ENCODE measurements at places on chromosomes 12 and 14. TPM values are rescaled to one million over a fixed set of nuclear protein-coding genes. Genes with fewer than 3 reads are reported as not detected.
A peak's percentile ranks its signal among the peaks of the same experiment; 100 is the strongest.

- H3K4me1 ChIP-seq: peaks cover 17% of the 10 kb centered on the region
- peak overlapping the region; percentile 77 for H3K4me3 ChIP-seq
- no peaks in the 10 kb centered on the region for H3K36me3 ChIP-seq
- H3K27ac ChIP-seq: no peak overlapping the region
These were observed 2.1 kb downstream of the PLXNC1 start for GRCh38 chr12:94150240-94151121.

GRCh38 chr12:4451694-4452093, 6.1 kb upstream of the FGF6 start:
- H3K4me1 ChIP-seq: peaks cover 14% of the 10 kb centered on the region
- peaks cover 14% of the 10 kb centered on the region for H3K27me3 ChIP-seq
- DNase-seq: no peak

DNA sequence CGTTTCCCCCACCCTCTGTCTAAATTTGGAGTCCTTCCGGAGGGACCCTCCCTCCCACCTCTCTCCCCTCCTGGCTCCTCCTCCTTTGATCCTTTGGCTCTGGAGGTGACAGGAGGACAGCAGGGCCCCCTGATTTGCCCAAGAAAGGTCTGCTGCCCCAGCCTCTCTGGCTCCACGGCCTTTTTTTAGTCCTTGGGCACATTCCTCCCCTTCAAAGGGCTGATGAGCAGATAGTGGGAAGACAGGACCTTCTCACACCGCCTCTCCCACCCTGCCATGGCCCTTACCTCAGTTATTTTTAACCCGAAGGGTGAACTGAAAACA, 196 bp upstream of the MYH6 start:
- no peak overlapping the region for H3K27ac ChIP-seq
- H3K27me3 ChIP-seq: peaks cover 3% of the 10 kb centered on the region
- no peaks in the 10 kb centered on the region for H3K4me1 ChIP-seq
- no peak for DNase-seq
- no peaks in the 10 kb centered on the region for H3K36me3 ChIP-seq

The KRT5 gene
- not detected for total RNA-seq

The NFATC4 gene
- 0.11 TPM for total RNA-seq

DNA sequence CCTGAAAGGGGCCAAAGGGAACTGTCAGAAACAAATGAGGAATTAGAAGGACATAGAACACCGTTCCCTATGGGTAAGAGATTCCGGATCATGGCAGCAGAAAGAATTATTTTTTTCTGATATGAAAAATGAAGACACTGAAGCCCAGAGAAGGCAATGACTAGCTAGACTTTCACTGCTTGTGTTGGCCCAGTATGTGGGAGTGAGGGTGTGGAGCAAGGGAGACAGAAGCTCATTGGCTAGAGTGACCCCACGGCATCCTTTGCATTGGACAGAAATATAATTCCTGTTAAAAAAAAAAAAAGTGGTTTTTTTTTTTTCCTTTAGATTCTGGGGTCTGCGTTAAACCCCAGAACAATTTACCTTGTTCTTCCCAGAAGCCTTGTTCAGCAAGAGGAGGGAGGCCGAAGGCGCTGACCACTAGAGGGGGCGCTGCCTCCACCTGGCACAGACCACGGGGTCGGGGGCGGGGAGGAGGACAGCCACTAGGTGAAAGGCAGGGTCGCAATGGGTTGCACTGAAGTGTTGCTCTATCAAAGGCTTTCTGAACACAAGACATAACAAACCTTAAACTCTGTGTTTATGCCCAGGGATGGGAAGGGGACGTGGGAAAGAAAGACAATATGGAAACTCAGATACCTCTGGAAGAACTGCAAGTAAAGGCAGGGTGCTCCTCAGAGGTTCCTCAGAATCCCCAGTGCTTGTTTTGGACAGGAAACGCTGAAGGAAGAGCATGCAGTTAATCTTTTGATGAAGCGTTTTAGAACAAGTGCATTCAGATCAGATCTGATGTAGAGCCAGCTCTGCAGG, 156.8 kb downstream of the KCNA5 start:
- DNase-seq: peak; percentile 72
- H3K27me3 ChIP-seq: peaks cover 17% of the 10 kb centered on the region
- H3K27ac ChIP-seq: no peak overlapping the region
- no peak overlapping the region for H3K4me3 ChIP-seq
- H3K36me3 ChIP-seq: no peaks in the 10 kb centered on the region

The LMO3 gene
- total RNA-seq: not detected

DNA sequence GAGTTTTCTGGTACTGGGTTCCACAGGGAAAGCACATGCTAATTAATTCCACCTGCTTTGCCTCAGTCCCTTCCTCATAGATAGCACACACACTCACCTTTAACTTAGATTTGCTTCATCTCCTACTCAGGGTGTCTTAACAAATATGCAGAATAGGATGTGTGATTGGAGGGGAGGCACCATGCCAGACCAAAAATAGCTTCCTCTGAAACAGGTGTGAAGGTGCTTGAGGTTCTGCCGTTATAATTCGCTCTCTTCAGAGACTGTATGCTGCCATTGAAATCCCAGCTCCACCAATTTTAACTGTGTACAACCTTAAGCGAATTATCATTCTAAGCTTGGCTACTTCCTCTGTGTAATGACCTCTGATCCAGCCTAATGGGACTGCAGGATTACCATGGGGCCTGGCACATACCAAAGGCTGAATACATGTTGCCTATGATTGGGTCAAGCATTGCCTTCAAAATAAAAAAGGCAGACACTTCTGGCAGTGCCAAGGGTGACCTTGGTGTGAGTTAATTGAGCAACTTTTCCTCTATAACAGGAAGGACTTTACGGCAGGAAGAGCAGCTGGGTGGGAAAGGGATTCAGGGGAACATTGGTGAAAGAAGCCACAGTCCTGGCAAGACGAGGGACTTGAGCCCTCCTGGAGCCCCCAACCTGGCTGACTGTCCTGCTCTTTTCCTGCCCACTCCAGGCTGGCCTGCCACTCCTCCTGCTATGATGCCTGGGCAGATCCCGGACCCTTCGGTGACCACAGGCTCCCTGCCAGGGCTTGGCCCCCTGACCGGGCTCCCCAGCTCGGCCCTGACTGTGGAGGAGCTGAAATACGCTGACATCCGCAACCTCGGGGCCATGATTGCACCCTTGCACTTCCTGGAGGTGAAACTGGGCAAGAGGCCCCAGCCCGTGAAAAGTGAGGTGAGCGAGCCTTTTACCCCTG, 9.7 kb downstream of the JDP2 start:
- no peaks in the 10 kb centered on the region for H3K36me3 ChIP-seq
- H3K27ac ChIP-seq: no peak overlapping the region
- peaks cover 9% of the 10 kb centered on the region for H3K4me1 ChIP-seq
- no peak overlapping the region for H3K4me3 ChIP-seq
- no peak for DNase-seq

DNA sequence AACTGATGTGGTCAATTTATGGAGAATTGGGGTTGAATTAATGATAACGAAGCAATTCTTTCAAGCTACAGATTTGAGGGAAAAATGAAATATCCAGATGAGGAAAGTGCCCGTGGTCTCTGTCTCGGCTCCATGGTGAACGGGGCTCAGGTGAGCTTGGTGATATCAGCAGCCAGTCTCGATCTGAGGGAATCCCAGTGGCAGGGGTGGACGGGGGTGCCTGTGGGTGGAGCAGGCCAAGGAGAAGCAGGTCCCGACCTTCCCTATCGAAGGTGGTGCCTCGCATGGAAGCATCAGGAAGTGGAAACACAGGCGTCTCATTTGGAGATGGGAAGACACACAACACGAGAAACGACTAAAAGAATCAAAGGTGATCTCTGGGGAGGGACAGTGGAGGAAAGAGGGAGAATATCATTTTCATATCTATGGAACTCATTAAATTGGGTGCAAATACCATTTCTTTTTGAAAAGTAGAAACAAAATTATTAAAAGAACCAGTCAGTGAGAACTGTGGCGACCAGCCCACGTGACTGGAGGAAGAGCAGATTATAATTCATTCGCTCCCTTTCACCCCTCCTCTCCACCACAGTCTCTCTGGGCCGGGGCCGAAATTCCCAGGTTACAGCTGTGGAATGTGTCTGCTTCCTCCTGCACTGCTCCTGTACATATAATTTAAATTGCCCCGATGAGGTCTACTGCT, 354.3 kb upstream of the SFSWAP start:
- no peak overlapping the region for H3K4me3 ChIP-seq
- H3K36me3 ChIP-seq: no peaks in the 10 kb centered on the region
- DNase-seq: no peak
- no peaks in the 10 kb centered on the region for H3K4me1 ChIP-seq

GRCh38 chr14:91254461-91254860, 10.0 kb upstream of the GPR68 start:
- peak overlapping the region; percentile 38 for H3K4me3 ChIP-seq
- H3K27ac ChIP-seq: peak overlapping the region; percentile 76
- H3K27me3 ChIP-seq: no peaks in the 10 kb centered on the region
- no peak for DNase-seq
- H3K4me1 ChIP-seq: peaks cover 67% of the 10 kb centered on the region

- peaks cover 17% of the 10 kb centered on the region for H3K4me1 ChIP-seq
- H3K36me3 ChIP-seq: no peaks in the 10 kb centered on the region
- H3K4me3 ChIP-seq: no peak overlapping the region
- no peak overlapping the region for H3K27ac ChIP-seq
- peaks cover 4% of the 10 kb centered on the region for H3K27me3 ChIP-seq
These were observed 143.6 kb upstream of the CRY1 start for GRCh38 chr12:107236824-107237511.

The AQP6 gene
- total RNA-seq: not detected

GRCh38 chr12:109016978-109017377, 3.9 kb downstream of the SVOP start:
- no peak for DNase-seq
- no peak overlapping the region for H3K4me3 ChIP-seq
- H3K36me3 ChIP-seq: no peaks in the 10 kb centered on the region
- H3K27ac ChIP-seq: no peak overlapping the region

DNA sequence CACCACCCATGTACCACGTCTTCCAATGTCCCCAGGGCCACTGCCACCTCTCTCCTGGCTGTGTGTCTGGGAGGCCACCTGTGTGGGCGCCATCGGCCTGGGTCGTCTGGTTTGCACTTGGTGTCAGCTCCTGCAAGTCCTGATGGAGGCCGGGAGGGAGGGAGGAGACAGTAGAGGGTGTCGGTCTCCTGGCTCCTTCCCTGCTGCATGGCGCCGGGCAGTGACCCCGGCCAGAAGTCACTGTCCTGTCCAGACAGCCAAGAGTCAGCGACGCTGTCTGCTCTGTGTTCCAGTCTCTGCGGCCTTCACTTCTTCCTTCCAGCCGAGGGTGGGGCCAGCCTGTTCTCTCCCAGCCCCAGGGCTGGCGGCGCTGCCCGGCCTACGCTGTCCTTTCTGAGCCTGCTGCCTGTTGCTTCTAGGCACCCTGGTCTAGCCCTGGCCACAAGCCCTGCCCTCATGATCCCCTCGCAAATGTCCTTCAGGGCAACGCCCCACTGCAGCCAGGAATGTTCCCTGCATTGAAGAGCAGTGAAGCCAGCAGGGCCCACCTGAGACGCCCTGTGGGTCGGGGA, 13.0 kb upstream of the LBHD2 start:
- no peak overlapping the region for H3K4me3 ChIP-seq
- H3K27ac ChIP-seq: no peak overlapping the region
- H3K4me1 ChIP-seq: no peaks in the 10 kb centered on the region
- DNase-seq: no peak
- H3K36me3 ChIP-seq: no peaks in the 10 kb centered on the region

- no peaks in the 10 kb centered on the region for H3K27me3 ChIP-seq
- no peak overlapping the region for H3K27ac ChIP-seq
- H3K4me3 ChIP-seq: no peak overlapping the region
- H3K4me1 ChIP-seq: no peaks in the 10 kb centered on the region
These were observed 195.8 kb downstream of the SLC25A21 start for GRCh38 chr14:36976571-36977023.

DNA sequence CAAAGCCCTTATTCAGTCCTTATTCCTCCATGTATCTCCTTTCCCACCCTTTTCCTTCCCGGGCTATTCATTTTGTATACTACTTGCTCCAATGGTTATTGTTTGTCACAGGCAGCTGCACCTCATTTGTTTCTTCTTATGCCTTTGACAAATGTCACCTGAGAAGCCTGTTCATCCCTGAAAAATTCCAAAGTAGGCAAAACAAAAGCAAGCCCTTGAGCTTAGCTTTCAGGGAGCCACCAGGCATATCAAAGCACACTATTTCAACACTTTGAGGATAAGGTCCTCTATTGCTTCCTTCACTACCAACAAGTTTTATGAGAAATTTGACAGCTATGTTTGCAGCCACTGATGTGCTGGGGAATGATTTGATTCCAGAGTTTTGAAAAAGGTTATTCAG, 738.7 kb upstream of the LMO3 start:
- H3K27me3 ChIP-seq: no peaks in the 10 kb centered on the region
- no peaks in the 10 kb centered on the region for H3K4me1 ChIP-seq
- no peak for DNase-seq
- no peaks in the 10 kb centered on the region for H3K36me3 ChIP-seq

The BMP4 gene
- not detected for total RNA-seq

GRCh38 chr14:64970041-64970440, 2.1 kb downstream of the RAB15 start:
- no peaks in the 10 kb centered on the region for H3K27me3 ChIP-seq
- no peak overlapping the region for H3K4me3 ChIP-seq
- H3K4me1 ChIP-seq: peaks cover 17% of the 10 kb centered on the region

GRCh38 chr14:39228509-39229221, 5.0 kb upstream of the MIA2 start:
- H3K4me3 ChIP-seq: peak overlapping the region; percentile 20
- H3K27me3 ChIP-seq: no peaks in the 10 kb centered on the region
- peak overlapping the region; percentile 94 for H3K27ac ChIP-seq
- H3K4me1 ChIP-seq: peaks cover 44% of the 10 kb centered on the region
- H3K36me3 ChIP-seq: no peaks in the 10 kb centered on the region

DNA sequence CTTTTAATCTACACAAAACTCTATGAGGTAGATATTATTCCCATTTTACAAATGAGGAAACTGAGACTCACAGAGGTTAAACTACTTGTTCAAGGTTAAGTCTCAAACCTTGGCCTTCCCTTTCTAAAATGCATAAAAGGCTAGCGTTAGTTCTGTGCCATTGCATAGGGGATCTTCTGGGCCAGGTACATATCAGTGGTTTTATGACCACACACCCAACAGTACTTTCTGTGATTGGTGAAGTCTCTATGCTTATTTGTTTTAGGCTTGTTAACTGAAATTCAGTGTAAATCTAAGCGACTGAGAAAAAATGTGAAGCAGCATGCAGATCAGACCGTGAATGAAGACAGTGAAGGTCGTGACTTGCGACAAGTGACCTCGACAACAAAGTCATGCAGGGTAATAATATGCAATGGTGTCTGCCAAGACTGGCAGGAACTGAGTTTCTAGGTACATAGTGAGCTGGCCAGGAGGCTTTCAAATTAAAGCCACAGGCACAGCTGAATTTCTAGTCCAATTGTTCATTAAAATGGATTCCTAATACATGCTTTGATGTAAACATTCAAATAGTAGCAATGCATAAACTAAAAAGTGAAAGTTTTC, 38.8 kb upstream of the GAS2L3 start:
- H3K4me3 ChIP-seq: no peak overlapping the region
- no peaks in the 10 kb centered on the region for H3K36me3 ChIP-seq
- H3K27me3 ChIP-seq: peaks cover 12% of the 10 kb centered on the region
- DNase-seq: no peak
- no peak overlapping the region for H3K27ac ChIP-seq
- H3K4me1 ChIP-seq: no peaks in the 10 kb centered on the region

- H3K4me1 ChIP-seq: no peaks in the 10 kb centered on the region
These were observed 55.3 kb downstream of the PPM1H start for GRCh38 chr12:62879691-62880090.

Measured in activated CD4-positive, alpha-beta T cell treated with anti-CD3 and anti-CD28 coated beads for 36 hours (primary cell).